ENCODE measurements at places on chromosomes 7 and 10.

- DNase-seq: no peak
Observed at GRCh38 chr10:5079836-5080235, 14.4 kb upstream of the AKR1C3 start.

DNA sequence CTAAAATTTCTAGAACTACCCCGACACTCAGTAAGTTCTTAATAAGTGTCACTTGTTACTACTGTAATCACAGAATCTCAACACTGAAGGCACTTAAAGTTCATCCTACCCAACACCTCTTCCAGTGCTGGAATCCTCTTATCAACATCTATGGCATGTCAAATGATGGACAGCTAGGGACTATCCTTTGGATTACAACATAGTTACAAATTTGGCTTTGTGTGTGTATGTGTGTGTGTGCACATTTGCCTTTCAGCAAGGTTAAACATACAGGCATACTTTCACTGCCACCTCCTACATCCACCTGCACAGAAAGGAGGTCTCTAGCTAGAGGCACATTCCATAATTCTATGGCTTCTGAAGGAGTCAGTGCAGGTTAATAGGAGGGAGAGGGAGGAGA, 25.8 kb downstream of the PTTG1IP2 start:
- no peak for DNase-seq

DNA sequence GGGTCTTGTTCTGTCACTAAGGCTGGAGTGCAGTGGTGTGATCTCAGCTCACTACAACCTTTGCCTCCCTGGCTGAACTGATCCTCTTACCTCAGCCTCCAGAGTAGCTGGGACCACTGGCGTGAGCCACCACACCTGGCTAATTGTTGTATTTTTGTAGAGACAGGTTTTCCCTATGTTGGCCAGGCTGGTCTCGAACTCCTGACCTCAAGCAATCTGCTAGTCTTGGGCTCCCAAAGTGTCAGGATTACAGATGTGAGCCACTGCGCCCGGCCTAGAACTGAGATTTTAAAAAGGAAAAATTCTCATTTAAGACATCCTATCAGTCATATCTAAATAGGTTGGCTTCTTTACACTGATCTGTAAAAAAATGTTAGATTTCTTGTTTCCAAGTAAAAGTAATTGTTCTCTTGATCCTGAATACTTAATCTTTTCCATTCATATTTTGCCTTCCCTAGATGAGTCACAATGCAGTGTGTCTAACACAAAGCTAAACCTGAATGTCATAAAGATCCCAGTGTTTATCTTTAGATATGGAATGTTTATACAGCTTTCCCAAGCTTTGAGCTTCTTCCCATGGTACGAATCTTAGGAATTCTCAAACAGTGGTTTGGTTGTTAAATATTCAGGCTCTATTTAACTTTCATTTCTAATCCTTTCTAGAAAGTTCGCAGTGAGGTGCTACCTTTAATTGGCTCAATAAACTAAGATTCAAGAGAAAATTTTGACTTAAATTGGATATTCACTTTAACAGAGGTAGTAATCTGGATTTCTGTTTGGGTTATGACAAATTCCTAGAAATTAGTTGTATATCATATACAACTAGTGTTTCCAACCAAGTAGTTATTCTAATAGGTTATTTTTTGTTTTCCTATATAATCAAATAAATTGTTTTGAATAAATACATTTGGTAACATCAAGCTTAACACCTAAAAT, 12.1 kb upstream of the LAMB1 start:
- no peak for DNase-seq

- DNase-seq: no peak
Observed at GRCh38 chr10:5373307-5373706, 8.5 kb downstream of the UCN3 start.

DNA sequence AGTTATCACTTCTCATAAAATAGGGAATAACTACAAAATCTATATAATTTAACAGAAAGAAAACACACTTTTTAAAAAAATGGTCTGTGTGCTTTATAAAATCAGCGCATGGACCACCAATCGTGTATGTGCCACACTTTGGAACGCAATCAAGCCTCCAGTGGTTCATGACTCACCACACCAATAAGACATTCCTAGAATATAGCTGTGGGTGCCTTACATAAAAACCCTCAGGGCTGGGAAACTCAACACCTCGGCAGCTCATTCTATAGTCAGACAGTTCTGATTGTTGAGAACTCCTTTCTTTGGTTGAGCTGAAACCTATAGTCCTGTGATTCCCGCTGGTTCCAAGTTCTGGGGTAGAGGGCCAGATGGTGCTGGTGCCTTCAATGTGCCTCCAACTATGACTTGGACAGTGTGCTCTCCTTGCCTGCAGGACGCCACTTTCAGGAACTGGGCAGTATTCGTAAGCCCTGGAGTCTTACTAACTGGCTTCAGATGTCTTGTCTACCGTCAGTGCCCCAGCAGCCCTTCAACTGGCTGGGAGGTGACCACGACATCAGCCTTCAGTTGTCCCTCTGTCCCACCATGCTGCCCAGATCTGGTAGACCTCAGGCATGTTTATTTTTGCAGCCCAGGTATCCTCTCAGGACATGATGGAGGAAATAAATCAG, 135.7 kb upstream of the GDF10 start:
- no peak for DNase-seq

GRCh38 chr10:33749790-33750189, 415.3 kb upstream of the NRP1 start:
- DNase-seq: no peak

GRCh38 chr10:48287417-48288391, 13.2 kb upstream of the FRMPD2 start:
- no peak for DNase-seq

GRCh38 chr10:28391283-28391682, 88.4 kb upstream of the MPP7 start:
- no peak for DNase-seq

DNA sequence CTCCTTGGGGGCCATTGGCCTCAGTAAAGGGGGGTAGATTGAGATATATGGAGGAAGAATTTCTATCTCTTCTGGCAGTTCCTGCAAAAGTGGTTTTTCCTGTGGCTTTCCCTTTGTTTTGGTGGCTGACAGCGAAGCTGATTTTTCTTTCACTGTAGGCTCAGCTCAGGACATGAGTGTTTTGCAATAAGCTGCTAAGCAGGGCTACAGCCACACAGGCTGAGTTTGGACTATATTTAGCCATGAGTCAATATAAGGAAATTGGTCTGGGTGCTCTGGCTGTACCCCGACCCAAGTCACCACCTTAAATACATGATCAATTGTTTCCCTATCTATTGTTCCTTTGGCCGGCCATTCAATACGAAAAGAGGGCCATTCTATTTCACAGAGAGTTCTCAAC, 212.7 kb upstream of the KCND2 start:
- DNase-seq: no peak

GRCh38 chr7:36153571-36154097, 580 bp downstream of the EEPD1 start:
- no peak for DNase-seq

DNA sequence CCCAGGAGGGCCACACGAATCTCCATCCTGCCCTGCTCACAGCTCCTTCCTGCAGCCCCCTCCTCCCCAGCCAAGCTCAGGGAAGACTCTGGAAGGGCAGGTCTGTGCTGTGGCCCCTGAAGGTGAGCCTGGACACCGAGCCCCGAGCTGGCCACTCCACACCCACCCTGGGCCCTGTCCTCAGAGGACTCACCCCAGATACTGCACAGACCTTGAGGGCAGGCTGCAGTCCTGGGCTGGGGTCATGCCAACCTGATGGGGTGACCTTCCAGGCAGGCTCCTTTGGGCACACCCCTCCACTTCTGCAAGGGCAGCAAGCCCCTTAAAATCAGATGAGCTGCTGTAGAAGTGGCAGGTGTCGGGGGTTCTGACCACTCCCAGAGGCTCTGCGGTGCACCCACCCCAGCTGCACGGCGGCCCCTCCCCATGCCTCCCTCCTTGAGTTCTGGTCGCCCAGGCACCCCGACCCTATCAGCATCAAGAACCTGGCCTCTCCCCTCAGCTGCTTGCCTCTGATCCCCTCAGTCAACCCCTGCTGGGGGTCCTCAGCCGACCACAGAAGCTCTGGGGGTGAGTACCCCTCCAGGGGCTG, 24.3 kb downstream of the YKT6 start:
- no peak for DNase-seq

GRCh38 chr10:22340329-22341189, 4.7 kb upstream of the SPAG6 start:
- DNase-seq: no peak

GRCh38 chr10:110105873-110106272, 98.1 kb downstream of the ADD3 start:
- no peak for DNase-seq

- no peak for DNase-seq
Observed at GRCh38 chr10:28678687-28679457, 1.6 kb downstream of the BAMBI start.

GRCh38 chr10:75181073-75181472, 29.5 kb upstream of the VDAC2 start:
- DNase-seq: no peak

GRCh38 chr7:30924624-30925023, 13.0 kb downstream of the AQP1 start:
- DNase-seq: no peak

GRCh38 chr7:101764221-101764620, 53.2 kb upstream of the CUX1 start:
- DNase-seq: no peak

DNA sequence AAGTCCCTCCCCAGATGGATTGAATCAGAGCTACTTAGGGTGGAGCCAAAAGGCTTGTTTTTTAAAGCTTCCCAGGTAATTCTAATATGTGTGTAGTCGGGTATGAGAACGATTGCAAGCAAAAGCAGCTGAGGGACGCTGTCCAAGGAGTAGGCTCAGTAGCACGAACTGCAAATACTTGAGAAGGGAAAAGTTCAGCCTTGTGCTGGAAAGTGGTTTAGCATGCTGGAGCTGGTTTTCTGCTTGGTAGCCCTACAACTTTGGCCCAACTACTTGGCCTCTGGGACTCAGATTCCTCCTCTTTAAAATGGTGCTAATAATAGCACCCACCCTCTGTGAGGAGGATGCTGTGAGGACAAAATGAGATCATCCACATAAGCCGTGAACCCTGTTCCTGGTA, 76.2 kb downstream of the AHR start:
- DNase-seq: no peak

Data from cerebellar nuclear complex (tissue), 1 donor.